ENCODE measurements at places on chromosomes 2 and 18.

- DNase-seq = no peak
These were observed 109.1 kb downstream of the SMAD7 start for GRCh38 chr18:48841381-48842258.

DNA sequence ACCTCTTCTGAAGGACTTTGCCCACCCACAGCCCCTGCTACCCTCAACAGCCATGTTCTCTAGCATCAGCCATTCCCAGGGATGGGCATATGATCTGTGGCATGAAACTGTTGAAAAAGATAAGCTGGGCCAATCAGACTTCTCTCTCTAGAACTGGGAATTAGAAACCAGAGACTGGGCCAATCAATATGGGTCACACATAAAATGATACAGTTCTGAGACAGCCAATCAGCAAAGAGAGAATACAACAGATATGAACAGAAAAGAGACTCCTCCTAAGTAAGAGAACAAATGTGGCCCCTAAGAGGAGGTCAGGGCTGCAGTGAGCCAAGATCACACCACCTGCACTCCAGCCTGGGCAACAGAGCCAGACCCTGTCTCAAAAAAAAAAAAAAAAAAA, 2.1 kb downstream of the KIDINS220 start:
- DNase-seq = no peak

DNA sequence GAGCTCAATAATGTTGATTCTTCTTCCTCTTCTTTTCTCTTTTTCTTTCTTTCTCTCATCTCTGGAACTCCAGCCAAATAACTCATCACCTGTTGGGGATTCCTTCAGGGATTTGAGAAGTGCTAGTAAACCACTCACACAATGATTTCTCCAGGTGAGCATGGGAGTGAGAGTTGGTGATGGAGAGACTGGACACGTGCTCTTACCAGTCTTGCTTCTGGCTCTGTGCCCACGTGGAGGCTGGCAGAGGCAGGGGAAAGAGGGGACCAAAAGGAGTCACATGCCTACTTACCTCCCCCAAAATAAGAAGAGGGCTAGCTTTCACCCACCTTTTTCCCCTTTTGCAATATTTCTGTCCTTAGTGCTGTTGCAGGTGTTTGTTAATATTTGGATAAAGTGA, 28.6 kb upstream of the CCDC85A start:
- no peak for DNase-seq

- DNase-seq = no peak
These were observed 27.2 kb downstream of the WIPF1 start for GRCh38 chr2:174570318-174570958.

- no peak for DNase-seq
These were observed 150.0 kb downstream of the DYSF start for GRCh38 chr2:71603311-71603811.

GRCh38 chr2:9578467-9579235, 23.0 kb upstream of the ADAM17 start:
- no peak for DNase-seq

- DNase-seq = no peak
These were observed 29.0 kb downstream of the MYO3B start for GRCh38 chr2:170206805-170207407.

DNA sequence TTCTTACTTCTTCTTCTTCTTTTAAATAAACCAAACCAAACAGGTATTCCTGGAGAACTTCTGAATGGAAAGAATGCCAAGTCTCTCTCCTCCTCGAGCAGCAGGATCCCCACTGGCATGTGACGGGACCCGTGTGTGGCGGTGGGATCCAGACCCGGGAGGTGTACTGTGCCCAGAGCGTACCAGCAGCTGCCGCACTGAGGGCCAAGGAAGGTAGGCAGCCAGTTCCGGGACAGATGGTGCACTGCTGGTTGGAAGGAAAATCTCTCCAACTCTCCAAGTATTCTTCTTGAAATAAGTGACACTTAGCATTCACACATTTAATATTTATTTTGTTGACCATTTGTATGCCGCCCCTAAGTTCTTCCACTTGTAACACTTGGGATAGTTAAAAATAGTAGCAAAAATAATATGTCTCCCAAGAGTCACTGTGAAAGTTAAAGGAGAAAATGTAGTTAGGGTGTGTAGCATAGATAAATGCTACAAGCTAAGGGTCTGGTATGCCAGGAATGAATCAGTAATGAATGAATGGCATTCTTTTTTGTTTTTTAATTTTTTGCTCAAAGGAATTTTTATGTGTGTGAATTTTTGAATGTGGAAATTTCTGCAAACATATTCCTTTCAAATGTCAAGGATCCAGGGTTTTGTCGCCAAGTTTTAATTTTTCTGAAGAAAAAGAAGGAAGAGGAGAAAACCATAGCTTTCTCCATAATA, 349.9 kb downstream of the THSD7B start:
- DNase-seq = no peak

GRCh38 chr2:97646977-97647376, 1.1 kb downstream of the COX5B start:
- DNase-seq = no peak

DNA sequence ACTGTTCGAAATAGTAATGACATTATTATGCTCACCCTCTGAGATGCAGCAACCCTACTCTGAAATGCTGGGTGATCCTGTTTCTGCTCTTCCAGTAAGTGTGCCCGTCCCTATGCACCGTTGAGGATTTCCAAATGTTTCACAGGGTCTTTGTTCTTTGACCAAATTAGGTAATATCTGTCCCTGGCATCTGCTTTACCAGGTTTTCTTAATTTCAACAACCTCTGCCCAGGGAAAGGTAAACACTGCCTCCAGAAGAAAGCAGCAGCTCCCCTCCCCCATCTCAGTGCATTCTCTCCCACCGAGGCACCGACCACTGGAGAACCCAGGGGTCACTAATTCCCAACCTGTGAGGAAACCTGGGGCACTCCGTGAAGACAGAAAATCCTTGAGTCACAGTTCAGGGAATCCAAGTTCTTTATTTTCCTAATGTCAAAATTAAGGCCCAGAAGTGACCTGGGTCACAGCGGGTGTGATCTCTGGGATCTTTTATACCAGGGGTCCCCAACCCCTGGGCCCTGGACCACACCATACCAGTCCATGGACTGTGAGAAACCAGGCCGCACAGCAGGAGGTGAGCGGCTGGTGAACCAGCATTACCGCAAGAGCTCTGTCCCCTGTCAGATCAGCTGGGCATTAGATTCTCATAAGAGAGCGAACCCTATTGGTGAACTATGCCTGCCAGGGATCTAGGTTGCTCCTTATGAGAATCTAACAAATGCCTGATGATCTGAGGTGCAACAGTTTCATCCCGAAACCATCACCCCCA, 1.2 kb upstream of the GRB14 start:
- DNase-seq = no peak

- no peak for DNase-seq
These were observed 317.3 kb upstream of the THUMPD2 start for GRCh38 chr2:40096360-40096759.

DNA sequence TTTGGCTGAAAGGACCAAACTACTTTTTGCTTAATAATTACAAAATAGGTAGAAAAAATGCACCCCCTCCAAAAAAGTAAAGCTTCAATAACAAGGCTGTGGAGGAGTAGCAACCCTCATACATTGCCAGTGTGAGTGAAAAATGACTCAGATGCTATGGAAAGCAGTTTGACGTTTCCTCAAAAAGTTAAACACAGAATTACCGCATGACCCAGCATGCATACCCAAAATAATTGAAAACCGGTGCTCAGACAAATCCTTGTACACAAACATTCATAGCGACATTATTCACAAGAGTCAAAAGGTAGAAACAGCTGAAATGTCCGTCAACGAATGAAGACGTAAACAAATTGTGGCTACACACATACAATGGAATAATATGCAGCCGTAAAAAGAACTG, 38.8 kb upstream of the DAPL1 start:
- no peak for DNase-seq

- DNase-seq = no peak
These were observed 241.2 kb upstream of the SKOR2 start for GRCh38 chr18:47492691-47493090.

DNA sequence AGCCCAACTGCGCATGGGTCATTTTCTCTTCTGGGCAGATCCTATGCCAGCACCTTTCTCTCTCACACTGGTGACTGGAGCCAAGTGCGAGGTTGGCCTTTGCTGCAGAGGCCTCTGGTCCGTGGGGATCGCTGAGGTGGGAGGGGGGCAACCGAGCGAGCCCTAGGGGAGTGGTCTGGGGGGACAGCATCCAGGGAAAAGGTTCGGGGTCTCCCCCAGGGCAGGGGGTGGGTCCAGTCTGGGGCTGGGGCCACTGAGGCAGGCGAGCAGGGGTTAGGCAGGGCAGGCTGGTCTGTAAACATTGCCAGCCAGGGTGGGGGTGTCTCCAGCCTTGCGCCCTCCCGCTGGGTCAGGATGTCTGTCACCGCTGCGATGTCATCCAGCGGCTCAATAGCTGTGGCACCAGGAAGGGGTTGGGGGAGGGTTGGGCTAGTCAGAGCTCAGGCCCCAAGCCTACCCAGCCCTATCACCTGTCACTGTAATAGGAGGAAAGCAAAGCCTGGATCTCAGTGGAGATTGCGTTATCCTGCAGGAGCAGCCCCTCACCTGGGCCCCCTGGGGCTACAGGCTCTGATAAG, 4.7 kb downstream of the WDR54 start:
- no peak for DNase-seq

DNA sequence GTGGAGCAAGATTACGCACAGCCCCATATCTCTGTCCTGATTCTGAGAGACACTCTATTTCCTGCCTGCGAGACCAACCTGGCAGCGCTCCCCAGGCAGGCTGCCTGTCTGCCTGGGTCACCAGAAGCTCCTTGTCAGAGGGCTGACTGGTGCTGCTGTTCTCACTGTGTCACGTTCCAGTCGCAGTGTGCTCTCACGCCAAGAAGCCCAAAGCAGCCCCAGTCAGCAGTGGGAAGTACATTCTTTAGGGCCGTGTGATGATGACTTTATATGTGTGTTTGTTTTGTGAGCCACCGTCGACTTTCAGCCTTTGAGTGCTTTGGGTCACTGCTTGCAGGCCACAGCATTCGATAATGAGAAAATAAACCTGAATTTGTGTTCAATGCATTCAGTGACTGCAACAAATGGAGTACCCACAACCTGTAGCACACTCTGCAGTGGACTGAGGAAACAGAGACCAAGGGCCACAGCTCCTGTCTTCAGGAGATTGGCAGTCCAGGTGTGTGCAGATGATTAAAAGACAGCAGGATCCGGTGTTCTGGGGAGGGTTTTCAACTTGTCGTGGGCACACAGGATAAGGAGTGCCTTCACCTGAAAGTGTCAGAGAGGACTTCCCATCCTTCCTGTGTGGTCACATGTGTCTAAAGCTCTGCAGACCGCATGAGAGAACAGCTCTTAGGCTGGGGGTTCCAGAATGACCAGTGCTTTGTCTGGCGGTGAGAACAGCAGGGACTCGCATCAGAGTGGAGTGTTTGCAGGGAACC, 4.8 kb downstream of the TNFRSF11A start:
- DNase-seq = no peak

DNA sequence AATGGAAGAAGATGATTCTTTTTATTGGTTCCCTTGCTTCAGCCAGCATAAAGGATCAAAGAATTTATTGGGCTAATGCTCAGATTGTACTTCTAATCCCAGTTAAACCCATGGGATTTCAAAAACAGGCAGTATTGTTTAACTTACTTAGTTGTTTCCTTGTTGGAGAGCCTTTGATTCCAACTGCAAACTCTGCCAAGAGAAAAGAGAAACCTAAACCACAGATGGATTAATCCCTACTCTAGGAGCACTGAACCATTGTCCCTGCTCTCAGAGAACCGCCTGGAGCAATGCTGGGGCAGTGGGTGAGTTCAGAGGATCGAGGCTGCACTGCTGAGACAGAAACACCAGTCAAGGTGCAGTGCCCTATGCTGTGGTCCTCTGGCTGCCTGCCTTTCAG, 44.9 kb upstream of the SIGLEC15 start:
- no peak for DNase-seq

GRCh38 chr2:222993920-222994650, 57.9 kb upstream of the KCNE4 start:
- DNase-seq = no peak

DNA sequence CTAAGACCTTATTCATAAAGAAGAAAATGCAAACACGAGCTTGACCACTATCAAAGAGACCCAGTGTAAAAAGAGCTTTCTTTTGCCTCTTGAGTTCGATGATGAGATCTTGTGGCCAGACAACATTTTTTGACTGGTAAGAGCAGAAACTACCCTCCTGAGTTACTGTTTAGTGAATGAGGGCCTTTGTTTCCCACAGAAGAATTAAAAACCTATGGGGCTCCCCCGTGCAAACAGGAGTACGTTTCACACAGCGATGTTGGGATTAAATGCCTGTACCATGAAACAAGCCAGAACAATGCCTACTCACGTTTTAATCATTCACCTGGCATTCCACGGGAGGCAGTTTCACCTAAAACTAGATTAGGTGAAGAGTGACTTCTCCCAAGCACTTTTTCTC, 36.0 kb downstream of the MYCN start:
- DNase-seq = no peak

GRCh38 chr18:37564711-37565100, 892 bp downstream of the CELF4 start:
- DNase-seq = no peak

DNA sequence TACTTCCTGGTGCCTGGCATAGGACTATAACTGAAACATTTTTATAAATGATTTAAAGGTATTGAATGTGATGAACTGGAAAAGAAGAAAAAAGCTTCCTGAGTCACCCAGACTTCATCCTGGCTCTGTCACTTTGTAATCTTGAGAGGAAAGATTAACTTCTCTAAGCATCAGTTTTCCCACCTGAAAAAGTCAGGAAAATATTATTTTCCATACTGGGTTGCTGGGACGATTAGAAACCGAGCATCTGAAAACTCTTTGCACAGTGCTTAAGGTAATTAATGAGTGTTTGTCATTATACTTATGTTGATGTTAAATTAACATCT, 71.8 kb downstream of the FMNL2 start:
- no peak for DNase-seq

DNA sequence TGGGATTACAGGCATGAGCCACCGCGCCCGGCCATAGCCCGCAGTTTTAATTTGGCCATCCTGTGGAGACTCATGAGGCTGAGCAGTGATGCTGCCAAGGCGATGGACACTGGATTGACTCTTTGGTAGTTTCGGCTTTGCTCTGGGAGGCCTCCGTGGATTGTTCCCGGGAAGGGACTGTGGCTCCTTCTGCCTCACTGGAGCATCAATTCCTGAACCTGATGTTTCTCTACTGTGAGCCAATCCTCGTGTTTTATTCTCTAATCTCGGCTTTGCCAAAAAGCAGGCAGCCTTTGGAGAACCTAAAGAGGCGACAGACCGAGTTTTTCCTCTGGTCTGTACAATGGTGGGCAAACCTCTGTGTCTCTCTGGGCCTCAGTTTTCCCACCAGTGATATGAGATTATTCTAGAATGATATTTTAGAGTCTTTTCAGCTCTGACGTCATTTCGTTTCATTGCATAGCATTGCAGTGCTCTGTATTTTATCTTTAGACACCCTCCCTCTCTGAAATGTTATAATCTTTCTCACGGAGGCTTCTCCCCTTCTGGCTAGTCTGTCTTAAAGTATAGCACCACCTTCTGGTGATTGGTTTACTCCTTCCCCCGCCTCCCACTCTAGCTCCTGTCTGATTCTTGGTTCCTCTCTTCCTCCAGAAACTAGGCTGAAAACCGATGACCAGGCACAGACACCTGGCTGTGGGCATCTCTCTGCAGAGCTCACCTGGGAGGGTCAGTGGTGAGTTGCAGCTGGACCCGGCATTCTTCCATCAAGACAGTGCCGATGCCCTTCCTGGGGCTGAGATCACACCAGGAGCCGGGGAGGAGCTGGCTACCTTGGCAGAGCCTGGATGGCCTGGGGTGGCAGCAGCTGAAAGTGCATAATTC, 341.3 kb downstream of the MYCN start:
- peak; percentile 87 for DNase-seq

Data from NCI-H1417 (cell line).